ENCODE measurements at places on chromosomes 5 and 9.

DNA sequence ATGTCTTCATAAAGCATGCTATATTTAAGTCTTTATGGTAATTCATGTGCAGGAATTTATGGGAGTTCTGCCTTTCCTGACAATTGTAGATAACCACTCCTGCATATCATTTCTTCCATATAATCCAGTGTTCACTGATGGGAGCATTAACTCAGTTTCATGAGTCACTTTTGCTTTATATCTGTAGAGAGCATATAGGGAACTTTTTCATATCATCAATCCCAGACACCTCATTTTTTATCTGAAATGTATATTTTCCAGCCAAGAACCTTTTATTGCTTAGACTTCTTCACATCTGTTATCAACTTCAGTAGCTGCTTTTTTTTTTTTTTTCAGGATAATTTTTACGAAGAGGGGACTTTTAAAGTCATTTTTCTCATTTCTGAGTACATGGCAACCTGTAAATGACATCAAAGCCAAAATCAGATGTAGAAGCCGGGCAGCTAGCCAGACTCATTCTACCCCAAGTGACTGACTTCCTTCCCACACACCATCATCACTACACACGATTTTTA, 41.1 kb downstream of the NFX1 start:
- no peak for DNase-seq

DNA sequence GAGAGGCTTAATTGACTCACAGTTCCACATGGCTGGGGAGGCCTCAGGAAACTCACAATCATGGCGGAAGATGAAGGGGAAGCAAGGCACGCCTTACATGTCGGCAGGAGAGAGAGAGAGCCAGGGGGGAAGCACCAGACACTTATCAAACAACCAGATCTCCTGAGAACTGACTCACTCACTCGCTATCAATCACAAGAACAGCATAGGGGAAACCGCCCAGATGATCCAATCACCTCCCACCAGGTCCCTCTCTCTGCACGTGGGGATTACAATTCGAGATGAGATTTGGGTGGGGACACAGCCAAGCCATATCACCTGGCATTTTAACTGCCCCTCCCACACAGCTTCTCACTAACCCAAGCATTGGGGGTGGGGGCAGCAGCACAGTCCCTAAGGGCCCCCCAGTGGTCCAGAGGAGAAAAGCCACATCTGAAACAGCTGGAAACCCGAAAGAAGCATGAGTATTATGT, 76.1 kb upstream of the ASS1 start:
- no peak for DNase-seq

DNA sequence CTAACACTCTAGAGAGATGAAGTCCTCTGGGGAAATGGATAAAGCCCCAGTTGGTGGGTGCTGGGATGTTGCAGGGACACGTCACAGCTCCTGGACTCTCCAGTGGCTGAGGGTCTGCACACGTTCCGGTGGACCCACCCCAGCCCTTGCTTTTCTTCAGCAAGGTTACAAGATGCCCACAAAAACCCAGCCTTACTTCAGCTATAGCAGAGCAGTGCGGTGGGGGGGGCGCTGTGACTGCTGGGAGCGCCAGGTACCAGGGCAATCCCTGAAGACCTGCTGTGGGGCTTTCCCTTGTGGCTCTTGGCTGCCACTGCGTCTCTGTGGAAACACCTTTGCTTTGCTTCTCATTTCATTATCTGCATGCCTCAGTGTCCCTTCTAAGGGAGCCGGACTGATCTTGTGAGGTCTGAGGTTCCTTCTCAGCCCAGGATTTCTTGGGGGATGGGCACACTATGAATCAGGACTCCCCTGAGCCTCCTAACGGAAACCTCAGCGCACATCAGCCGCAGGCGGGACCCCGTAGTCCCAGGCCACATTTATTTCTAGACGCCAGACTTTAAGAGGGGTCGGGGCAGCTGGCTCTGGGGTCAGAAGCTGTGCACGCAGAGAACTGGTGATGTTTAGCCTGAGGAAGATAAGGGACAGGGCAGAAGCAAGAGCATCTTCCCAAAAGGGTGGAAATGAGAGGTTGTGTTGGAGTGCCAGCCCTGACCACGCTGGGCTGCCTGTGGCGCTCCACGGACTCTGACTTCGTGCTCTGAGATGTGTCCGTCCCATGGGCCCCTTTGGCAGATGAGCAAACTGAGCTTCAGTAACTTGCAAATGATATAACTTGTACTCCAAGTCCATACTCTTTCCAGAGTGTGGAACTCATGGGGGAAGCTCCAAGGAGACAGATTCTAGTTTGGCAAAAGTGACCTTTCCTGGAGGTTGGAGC, 106.8 kb downstream of the WNK2 start:
- no peak for DNase-seq

GRCh38 chr5:37283214-37283820, 34.1 kb upstream of the CPLANE1 start:
- no peak for DNase-seq

DNA sequence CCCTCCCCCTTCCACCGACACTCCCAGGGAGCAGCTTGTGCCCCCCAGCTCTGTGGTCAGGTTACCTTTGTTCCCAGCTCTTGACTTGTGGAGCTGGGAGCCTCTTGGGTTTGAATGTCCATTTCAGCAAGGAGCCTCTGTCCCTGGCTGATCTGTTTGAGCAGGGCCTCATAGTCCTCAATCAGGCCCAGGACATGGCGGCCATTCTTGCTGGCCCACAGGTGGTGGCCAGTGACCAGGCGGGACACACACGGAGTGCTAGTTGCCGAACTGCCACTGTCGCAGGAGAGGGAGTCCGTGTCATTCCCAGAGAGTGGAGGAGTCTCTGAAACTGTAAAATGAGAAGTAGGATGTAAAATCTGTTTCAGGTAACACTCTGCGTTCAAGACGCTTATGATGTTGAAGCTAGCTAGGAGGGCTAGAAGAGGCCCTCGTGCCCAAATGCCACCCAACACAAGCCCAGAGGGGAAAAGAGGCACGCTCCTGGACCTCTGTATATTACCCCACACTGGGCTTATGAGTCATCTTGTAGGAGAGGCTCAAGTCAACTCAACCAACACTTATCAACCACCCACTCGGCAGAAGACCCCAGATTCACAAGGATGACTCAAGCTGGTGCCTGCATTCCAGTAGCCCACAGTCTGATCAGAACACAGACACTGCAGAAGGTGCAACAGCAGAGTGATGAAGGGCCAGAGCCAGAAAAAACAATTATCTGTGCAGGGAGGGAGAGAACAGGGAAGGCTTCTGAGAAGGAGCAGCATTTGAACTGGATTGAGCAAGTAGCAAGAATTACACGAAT, 177.0 kb downstream of the CDK5RAP2 start:
- DNase-seq: no peak
